ENCODE measurements at places on chromosomes 2 and 18. TPM values are rescaled to one million over a fixed set of nuclear protein-coding genes. Genes with fewer than 3 reads are reported as not detected.

STARD7 gene
- 212 TPM for total RNA-seq

PDCD1 gene
- total RNA-seq, result 1.4 TPM

C2orf80 gene
- total RNA-seq, result not detected

FAM237A gene
- not detected for total RNA-seq

All from H9 (cell line).